ENCODE measurements at places on chromosomes 4 and X. TPM values are rescaled to one million over a fixed set of nuclear protein-coding genes. Genes with fewer than 3 reads are reported as not detected.

GRCh38 chr4:4330794-4331193, 40.7 kb downstream of the ZBTB49 start:
- DNase-seq = no peak

TBC1D9 gene
- 76.6 TPM for total RNA-seq

SHOX gene
- not detected for total RNA-seq

DNA sequence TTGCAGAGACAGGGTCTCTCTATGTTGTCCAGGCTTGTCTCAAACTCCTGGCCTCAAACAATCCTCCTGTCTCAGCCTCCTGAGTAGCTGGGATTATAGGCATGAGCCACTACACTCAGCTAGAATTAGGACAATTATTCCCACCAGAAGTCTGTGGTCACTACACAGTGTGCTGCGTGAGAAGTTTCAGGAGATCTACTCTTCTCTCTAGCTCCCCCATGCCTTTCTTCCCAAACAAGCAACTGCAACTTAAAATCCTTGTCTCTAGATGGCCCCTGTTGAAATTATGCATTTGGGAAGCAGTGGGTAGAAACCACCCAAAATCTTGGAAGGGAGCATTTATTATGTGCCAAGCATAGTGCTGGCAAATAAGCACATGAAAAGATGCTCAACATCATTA, 21.1 kb upstream of the MAP7D3 start:
- DNase-seq = no peak
